ENCODE measurements at places on chromosomes 2 and 18. TPM values are rescaled to one million over a fixed set of nuclear protein-coding genes. Genes with fewer than 3 reads are reported as not detected.

The ASNSD1 gene
- 29.1 TPM for polyA plus RNA-seq

The SAG gene
- not detected for polyA plus RNA-seq

The TXNDC2 gene
- 0.16 TPM for polyA plus RNA-seq

The ALPI gene
- not detected for polyA plus RNA-seq

The EFEMP1 gene
- 198 TPM for polyA plus RNA-seq

The CSRNP3 gene
- 0.32 TPM for polyA plus RNA-seq

The CROCC2 gene
- not detected for polyA plus RNA-seq

The CTAGE1 gene
- 0.10 TPM for polyA plus RNA-seq

The CDH2 gene
- polyA plus RNA-seq, result 53.3 TPM

The MROH2A gene
- not detected for polyA plus RNA-seq

The ALPP gene
- not detected for polyA plus RNA-seq

The CREG2 gene
- polyA plus RNA-seq, result 0.17 TPM

The IL1RN gene
- not detected for polyA plus RNA-seq

The TMEM198 gene
- polyA plus RNA-seq, result 2.2 TPM

The PSD4 gene
- polyA plus RNA-seq, result 0.55 TPM

The NLRC4 gene
- polyA plus RNA-seq, result not detected

The WBP1 gene
- polyA plus RNA-seq, result 78.5 TPM

The DSG4 gene
- polyA plus RNA-seq, result not detected

The TMEM247 gene
- not detected for polyA plus RNA-seq

The TBC1D8 gene
- polyA plus RNA-seq, result 1.5 TPM

The FAM98A gene
- polyA plus RNA-seq, result 113 TPM

The FBXO11 gene
- polyA plus RNA-seq, result 21.0 TPM

The ODC1 gene
- 103 TPM for polyA plus RNA-seq

The C2orf66 gene
- polyA plus RNA-seq, result 0.27 TPM
